ENCODE measurements at places on chromosomes 16 and 17. TPM values are rescaled to one million over a fixed set of nuclear protein-coding genes. Genes with fewer than 3 reads are reported as not detected.

Gene MGRN1
- 90.8 TPM for total RNA-seq

Gene TMC7
- total RNA-seq = 1.2 TPM

Gene CENPV
- 9.0 TPM for total RNA-seq

Gene ENKD1
- 30.2 TPM for total RNA-seq

Gene ZNF785
- total RNA-seq = 18.5 TPM

Gene SLC6A2
- total RNA-seq = 0.09 TPM

Gene TBC1D3C
- total RNA-seq = not detected

Gene KRTAP16-1
- total RNA-seq = not detected

GRCh38 chr17:39627047-39627711 lies 427 bp downstream of the PPP1R1B start:
- DNase-seq = no peak

DNA sequence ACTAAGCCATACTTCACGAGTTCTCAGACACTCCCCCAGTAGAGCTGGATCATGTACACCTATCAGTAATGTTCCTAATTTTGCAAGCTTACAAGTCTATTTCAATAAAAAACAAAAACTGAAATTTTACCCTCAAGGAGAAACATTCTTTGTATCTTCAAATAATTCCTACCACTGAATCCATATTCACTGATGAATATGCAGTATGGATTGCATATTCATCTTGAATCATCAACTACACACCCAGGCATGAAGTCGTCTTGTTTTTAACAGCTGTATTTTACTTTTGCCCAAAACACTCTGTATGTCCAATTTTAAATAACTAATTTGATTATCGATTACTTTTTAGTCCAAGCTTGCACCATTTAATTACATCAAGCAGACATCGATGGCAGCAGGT lies 31.8 kb downstream of the ZDHHC7 start:
- no peak for DNase-seq

- no peak for DNase-seq
Measured at GRCh38 chr16:1258906-1259759, 3.3 kb downstream of the TPSD1 start.

DNA sequence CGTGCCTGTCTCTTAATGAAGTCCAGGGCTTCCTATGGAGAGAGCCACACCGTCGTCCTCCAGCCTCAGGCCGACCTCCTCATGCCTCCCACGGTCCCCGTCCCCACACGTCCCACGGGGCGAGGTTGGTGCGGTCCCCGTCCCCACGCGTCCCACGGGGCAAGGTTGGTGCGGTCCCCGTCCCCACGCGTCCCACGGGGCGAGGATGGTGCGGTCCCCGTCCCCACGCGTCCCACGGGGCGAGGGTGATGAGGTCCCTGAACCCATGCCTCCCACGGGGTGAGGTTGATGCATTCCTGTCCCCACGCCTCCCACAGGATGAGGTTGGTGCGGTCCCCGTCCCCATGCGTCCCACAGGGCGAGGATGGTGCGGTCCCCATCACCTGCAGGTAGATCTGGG lies 20.9 kb downstream of the GALNS start:
- DNase-seq = no peak

- DNase-seq = peak; percentile 72
Measured at GRCh38 chr17:45234641-45235415, 13.1 kb downstream of the FMNL1 start.

- DNase-seq = peak; percentile 56
Measured at GRCh38 chr17:64780096-64781013, 118.2 kb upstream of the SMURF2 start.

GRCh38 chr16:86222965-86223551 lies 287.3 kb upstream of the FOXF1 start:
- DNase-seq = no peak

- peak; percentile 88 for DNase-seq
Measured at GRCh38 chr17:82414548-82415281, 3.4 kb upstream of the HEXD start.

- DNase-seq = no peak
Measured at GRCh38 chr17:70071127-70071526, 3.9 kb upstream of the KCNJ16 start.

GRCh38 chr17:79630126-79630525 lies 19.3 kb upstream of the RBFOX3 start:
- DNase-seq = peak; percentile 21

DNA sequence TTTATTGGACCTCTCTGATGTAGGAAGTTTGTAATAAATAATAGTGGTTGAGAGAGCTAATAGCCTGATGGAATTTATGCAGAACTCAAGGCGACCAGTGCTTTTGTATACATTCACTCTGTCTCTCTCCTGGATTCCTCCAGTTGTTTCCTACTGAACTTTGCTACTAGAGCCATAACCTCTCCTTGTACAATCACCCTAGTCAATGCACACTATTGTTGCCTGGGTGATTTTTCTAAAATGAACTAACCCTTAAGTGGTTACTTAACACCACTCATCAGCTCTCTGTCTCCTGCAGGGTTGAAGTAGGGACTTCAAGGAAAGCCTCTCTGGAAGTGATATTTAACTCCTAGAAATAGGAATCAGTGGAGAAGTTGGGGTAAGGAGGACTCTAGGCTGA lies 9.7 kb downstream of the PHKB start:
- DNase-seq = no peak

DNA sequence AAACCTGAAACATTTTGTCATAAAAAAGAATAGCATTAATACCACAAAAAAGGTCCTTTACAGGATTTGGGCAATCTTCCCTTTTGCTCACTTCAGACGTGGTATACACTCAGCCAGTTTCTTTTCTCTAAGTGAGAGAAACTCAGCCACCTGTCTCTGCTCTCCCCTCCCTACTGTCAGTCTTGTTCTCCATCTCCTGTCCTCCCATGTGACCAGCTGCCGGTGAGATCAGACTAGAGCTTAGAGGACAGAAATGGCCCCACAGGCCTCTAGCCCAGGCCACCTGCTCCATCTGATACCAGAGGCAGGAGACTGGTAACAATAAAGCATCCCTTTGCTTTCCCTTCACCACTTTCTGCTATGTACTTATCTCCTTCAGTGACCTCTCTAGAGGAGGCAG lies 34.9 kb downstream of the CMC2 start:
- DNase-seq = no peak

GRCh38 chr17:77476931-77477805 lies 336.4 kb downstream of the SEC14L1 start:
- peak; percentile 86 for DNase-seq

- no peak for DNase-seq
Measured at GRCh38 chr17:48868916-48869500, 23.6 kb upstream of the ATP5MC1 start.

- DNase-seq = peak; percentile 14
Measured at GRCh38 chr16:56781528-56781961, 51.6 kb downstream of the NUP93 start.

- DNase-seq = no peak
Measured at GRCh38 chr17:16974569-16975276, 2.8 kb upstream of the TNFRSF13B start.

- DNase-seq = no peak
Measured at GRCh38 chr16:66562409-66562808, 3.8 kb upstream of the CMTM1 start.

GRCh38 chr17:56045872-56046271 lies 107.4 kb upstream of the ANKFN1 start:
- DNase-seq = peak; percentile 23

DNA sequence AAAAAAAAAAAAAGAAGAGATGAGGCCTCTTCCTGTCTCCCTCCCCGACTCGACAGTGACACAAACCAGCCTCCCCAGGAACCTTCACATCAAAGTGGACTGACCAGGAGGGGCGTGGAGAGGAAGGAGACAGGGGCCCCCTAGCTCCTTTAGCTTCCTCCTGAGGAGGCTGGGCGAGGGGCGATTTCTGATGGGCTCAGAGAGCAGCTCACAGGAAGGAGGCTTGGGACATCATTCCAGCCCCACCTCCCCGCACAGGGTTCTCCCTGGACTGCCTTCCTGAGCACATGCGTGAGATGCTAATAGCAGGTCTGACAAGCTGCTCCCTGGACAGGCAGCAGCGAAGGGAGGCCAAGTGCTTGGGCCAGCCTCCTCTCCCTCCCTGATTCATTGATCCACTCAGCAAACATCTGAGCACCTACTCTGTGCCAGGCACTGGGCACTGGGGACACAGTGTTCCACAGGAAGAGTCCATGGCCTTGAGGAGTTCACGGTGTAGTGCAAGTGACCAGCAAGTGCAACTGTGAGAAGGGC lies 14.4 kb upstream of the DOK4 start:
- no peak for DNase-seq

DNA sequence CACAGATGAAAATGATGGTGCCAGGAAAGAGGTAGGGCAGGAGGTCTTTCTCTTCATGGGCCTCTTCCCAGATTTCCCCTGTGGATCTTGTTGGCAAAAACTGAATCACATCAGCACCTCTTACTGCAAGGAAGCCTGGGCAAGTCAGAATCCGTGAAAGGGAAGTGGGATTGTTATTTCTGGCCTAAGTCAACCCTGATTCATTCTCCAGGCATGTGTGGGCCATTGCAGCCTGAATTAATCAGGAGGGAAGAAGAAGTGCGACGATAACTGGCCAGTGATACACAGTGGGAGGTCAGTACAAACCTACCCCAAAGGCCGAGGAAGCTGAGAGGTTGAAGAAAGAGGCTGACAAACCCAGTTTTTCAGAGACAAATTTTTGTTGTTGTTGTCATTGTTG lies 17.9 kb upstream of the NSMCE1 start:
- DNase-seq = no peak

DNA sequence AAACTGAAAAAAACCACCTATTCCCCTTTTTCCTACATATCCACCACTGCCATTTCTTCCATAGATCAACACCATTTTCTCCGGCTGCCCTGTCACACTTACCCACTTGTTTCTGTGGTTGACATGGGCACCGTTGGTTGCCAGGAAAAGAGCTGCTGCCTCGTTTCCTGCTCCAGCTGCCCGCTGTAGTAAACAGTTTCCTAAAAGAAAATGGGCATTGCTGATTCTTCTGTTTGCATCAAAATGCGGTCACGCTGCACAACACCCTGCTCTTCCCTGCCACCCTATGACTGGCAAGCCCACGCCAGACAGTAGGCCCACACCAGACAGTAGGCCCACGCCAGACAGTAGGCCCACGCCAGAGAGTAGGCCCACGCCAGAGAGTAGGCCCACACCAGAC lies 46.3 kb downstream of the CYB5D2 start:
- DNase-seq = no peak

- no peak for DNase-seq
Measured at GRCh38 chr16:53154513-53154912, 99.7 kb downstream of the CHD9 start.

DNA sequence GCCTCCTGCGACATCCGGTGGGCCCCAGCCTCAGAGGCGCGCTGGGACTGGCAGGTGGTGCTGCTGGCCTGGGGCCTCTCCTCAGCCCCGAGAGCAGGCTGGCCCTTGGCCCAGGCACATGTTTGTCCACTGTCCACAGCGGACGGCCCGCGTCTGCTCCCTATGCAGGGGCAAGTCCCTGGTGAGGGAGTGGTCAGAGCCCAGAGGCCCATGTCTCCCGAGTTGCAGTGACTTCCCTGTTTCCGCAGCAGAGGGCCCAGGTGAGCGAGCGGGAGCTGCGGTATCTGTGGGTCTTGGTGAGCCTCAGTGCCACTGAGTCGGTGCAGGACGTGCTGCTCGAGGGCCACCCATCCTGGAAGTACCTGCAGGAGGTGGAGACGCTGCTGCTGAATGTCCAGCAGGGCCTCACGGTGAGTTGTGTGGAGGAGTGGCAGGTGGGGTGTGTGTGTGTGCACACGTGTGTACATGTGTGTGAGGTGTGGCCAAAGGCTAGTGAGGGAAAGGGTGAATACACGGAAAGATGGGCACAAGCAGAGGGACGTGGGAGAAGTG lies 10.4 kb downstream of the IL34 start:
- no peak for DNase-seq

- peak; percentile 55 for DNase-seq
Measured at GRCh38 chr17:72940496-72940895, 152.0 kb downstream of the SLC39A11 start.

DNA sequence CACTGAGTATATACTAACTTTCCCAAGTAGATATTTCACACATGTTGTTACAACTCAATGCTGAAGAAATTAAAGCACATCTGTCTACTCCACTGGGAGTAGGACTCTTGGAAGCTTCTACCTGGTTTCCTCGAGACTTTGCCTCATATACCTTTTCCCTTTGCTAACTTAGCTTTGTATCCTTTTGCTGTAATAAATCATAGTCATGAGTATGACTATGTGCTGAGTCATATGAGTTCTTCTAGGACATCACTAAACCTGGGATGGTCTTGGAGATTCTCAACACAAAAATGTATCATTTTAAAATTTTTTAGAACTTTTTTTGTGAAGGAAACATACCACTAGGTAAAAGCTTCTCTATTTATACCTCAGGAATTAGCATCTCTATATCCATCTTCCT lies 39.8 kb downstream of the ABCA5 start:
- DNase-seq = no peak

GRCh38 chr17:68033636-68034451 lies 1.7 kb upstream of the KPNA2 start:
- no peak for DNase-seq

DNA sequence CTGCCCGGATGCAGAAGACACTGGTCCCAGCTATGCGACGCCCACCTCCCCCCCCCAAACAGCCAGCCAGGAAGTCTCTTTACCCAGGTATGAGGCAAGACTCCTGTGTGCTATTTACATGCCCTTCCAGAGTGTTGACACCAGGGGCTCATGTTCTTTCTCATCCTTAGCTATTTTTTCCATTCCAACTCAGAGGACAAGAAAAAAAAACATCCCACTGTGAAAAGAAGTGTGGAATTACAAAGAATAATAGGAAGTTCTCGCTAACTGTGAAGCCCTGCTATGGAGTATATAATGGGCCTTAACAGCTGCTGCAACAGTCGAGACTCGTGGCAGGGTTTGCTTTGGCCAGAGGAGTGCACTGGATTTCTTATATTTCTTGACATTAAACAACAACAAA lies 584.9 kb downstream of the CDH13 start:
- DNase-seq = no peak

DNA sequence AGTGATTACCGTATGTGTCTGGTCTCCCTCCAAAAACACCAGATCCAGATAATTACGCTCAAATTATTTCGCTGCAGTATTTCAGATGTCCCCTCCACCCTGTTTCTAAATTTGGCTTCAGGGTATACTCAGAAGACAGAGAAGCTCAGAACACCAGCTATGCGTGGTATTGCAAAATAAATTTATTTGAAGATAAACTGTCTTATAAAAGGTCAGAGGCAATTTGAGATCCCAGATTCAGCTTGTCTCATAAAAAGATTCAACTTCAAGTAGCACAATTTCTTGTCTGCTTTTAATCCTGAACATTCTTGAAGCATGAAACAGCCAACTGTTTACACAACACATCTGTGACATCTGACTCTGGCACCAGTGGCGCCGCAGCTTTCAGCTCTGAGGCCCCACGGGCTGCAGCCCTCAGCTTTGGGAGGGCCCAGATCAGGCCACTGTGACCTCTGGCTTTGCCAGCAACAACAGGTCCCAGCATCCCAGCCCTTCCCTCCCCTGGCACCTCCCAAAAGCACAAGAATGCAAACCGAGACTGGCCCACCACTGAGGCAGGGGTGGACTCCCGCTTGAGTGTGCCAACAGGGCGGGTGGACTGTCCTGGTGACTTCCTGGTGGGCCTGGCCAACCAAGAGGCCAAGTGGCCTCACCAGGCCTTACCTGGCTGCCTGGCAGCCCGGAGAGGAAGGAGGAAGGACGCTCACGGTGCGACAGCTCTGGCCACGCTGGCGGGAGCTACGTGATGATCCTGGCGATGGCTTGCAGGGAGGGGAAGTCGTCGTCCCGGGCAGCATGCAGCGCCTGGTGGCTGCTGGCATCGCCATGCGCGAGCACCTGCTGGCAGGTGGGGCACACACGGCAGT lies 8.0 kb downstream of the SYNGR3 start:
- no peak for DNase-seq
